ENCODE measurements at places on chromosomes 2 and 18.

- DNase-seq: no peak
These were observed 40.5 kb upstream of the EMILIN2 start for GRCh38 chr18:2805970-2806943.

- DNase-seq: no peak
These were observed 81.0 kb downstream of the TAF4B start for GRCh38 chr18:26307161-26307773.

DNA sequence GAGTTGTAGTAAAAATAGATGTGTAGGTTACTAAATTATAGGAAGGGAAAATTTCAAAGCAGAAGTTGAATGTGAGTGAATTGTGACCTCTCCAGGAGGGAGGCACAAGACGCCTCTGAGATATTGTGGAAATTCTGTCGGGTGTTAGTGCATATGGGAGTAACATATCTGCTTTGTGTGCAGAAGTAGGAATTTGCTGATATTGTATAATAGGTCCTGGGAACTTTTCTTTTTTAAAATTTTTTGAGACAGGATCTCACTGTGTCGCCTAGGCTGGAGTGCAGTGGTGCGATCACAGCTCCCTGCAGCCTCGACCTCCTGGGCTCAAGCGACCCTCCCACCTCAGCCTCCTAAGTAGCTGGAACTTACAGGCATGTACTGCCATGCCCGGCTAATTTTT is 34.7 kb downstream of the UBXN4 start:
- no peak for DNase-seq

DNA sequence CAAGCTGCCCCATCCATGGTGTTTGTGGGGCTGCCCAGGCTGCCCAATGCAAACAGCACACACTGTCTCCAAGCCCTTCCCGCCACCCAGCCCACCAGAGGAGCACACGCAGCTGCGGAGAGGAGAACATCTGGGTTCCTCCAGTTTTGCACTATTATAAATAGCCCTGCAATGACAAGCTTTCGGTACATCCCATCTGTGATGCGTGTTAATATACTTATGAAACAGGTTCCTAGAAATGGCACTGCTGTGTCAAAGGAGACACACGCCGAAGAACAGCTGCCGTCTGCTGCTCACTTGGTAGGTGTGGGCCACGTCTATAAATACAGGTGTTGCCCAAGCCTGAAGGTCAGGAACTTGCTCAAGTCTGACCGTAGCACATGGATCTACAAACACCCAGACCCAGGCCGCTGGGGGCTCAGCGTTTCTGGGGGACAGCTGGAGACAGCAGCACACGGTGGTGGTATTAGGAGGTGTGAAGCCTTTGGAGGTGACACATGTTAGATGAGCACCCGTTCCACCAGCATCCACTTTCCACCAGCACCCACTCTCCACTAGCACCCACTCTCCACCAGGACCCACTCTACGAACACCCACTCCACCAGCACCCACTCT is 34.3 kb downstream of the PXDN start:
- no peak for DNase-seq

GRCh38 chr18:24936691-24937090 is 415.3 kb downstream of the ZNF521 start:
- no peak for DNase-seq

- no peak for DNase-seq
These were observed 13.1 kb downstream of the RNU2-63P start for GRCh38 chr2:88003074-88003755.

DNA sequence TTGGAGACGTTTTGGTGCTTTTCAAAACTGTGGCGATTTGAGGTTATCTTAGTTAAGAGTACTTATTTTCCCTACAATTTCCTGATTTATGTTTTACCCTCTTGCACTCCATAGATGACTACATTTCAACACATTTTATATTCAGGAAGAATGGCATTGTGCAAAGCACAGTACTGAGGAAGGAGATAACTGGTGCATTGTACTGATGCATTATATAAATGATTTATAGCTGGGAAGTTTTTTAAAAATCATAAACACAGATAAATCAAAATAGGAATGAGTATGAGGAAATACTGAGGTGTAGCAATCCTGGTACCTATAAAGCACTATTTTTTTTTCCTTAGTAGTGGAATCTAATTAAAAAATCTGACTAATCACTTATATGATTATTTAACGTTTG is 5.6 kb downstream of the REL start:
- DNase-seq: no peak

DNA sequence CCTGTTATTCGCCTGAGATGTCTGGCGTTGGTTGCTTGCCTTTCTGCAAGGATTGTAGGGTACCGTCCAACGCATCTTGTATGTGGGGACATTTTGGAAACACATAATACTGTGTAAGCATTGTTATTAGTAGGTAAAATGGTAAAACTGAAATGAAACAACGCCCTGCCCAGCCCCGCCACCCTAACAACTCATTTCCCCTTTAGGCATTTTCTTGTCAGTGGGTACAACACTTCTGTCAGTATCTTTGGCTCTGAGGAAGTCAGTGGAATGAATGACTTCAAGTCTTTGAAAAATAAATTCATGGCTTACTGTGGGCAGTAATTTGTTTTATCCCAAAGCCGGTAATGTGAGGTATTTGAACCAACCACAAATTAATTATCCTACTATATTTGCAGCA is 86.0 kb downstream of the FMNL2 start:
- no peak for DNase-seq

DNA sequence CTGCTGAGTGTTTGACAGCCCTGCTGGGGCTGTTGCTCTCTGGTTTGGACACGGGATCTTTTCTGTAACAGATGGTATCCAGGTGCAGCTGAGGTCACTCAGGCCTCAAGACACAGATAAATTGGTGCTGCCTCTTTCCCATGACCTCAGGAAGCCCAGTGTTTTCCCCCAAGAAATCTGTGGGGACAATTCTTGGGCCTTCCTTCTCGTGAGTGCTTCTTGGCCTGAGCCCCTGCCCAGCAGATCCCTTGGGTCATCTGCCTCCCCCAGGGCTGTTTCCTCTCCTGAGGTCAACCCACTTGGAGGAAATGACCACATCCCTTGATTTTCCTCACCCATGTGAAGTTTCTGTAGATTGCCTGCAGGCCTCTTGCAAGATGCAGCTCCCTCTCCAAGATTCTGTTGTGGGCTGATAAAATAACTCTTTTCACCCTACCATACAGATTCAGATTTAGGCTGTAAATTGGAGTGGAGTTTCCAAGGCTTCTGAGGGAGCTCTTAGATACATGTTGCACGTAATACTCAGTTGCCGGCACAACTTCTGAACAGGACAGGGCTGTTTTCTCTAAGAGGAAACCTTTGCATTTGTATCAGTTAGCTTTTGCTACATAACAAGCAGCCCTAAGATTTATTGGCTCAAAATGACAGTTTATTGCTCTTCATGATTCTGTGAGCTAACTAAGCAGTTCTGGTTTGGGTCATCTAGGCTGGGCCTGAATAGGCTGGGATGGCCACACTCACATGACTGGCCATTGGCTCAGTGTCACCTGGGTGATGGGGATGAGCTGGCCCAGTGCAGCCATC is 13.1 kb downstream of the ZAP70 start:
- DNase-seq: no peak

GRCh38 chr18:49619801-49620200 is 57.9 kb downstream of the LIPG start:
- no peak for DNase-seq

DNA sequence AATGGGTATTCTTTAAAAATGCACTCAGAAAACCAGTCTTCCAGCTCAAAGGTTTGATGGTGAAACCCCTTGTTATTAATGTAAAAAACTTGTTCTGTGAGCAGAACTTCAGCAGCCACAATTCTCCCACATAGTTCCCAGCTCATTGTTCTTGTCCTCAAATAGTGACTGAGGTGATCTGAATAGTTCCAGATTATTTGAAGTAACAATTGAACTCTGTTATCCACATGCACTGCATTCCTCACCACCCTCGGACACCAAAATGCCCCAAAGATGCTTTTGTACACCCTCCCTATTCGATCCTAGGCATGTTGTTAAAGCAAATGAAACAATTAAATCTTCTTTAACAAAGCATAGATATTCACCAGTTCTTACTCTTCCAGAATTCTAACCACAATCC is 2186.8 kb upstream of the CELF4 start:
- no peak for DNase-seq

- no peak for DNase-seq
These were observed 7.4 kb downstream of the KLHL30 start for GRCh38 chr2:238145851-238146250.
